Astrocyte (in vitro differentiated cells and primary cell): ENCODE measurements at places on chromosomes 12 and 14.
A peak's percentile ranks its signal among the peaks of the same experiment; 100 is the strongest.

DNA sequence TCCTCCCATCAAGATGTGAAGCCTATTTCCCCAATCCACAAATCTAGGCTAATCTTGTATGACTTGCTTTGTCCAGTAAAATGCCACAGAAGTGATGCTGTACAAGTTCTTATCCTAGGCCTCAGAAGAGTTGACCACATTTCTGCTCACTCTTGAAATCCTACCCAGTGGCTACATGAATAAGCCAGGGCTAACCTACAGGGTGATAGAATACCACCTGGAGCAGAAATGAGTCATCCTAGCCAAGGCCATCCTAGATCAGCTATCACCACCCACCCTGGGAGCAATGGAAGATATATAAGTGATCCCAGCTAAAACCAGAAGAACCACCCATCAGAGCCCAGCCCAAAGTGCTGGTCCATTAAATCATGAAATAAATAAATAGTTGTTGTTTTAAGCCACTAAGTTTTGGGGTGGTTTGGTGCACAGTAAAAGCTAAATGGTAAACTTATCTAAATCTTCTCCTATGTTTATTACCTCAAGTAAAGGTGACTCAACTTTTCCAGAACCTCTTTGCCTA, 105.1 kb downstream of the RPS29 start:
- no peak for DNase-seq

GRCh38 chr14:64550621-64551333, 1.0 kb downstream of the PPP1R36 start:
- DNase-seq, result no peak

DNA sequence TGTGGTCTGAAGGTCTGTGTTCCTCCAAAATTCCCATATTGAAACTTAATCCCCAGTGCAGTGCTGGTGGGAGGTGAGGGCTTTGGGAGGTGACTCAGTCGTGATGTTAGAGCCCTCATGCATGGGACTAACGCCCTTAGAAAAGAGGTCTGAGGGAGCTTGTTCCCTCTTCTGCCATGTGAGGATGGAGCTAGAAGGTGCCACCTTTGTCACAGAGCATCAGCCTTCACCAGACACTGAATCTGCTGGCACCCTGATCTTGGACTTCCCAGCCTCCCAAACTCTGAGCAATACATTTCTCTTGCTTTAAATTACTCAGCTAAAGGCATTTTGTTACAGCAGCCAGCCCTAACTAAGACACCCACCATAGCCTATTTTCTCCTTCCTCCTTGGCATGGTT, 13.9 kb downstream of the RAB15 start:
- DNase-seq, result no peak

DNA sequence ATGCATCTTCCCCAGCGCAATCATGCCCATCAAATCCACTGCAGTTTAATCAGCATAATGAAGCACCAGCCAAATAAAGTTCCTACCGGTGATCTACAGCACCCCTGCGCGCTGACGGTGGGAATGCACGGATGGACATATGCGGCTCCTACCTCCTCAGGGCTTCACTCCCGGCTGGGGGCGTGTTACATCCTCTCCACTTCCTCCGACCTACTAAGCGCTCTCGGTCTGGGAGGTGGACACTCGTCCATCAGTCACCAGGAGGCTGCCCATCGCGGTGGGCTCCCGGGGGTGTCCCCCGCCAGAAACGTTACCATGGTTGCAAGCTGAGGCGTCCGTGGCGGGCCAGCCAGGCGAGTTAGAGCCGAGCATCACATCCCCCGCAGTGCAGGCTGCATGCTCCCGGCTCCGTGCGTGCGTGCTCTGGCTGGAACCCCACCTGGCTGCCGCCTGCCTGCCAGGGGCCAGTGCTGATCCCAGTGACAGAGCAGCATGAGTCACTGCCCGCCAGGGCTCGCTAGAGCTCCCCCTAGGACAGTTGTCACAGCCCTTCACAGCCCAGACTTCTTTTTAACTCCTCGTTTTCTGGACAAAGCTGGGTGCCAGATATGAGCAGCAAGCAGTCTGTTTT, 73.0 kb downstream of the CIT start:
- DNase-seq, result peak; percentile 57

GRCh38 chr12:53995378-53996239, 4.4 kb upstream of the HOXC9 start:
- DNase-seq, result no peak

DNA sequence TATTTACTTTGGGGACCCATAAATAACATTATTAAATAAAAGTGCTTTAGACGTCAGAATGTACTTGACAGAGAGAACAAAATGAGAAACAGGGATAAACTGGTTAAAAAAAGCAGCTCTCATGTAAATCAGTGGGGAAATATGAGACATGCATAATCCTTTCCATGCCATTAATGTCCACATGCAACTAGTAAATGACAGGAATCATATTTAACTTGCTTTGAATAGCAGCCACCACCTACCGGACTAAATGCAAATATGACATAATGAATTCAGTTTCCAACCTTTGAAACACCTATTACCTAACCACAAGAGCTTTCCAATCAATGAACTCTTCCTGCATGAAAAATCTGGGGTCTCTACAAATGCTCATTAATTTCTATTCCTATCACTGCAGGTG, 19.6 kb downstream of the FGD6 start:
- DNase-seq, result no peak

DNA sequence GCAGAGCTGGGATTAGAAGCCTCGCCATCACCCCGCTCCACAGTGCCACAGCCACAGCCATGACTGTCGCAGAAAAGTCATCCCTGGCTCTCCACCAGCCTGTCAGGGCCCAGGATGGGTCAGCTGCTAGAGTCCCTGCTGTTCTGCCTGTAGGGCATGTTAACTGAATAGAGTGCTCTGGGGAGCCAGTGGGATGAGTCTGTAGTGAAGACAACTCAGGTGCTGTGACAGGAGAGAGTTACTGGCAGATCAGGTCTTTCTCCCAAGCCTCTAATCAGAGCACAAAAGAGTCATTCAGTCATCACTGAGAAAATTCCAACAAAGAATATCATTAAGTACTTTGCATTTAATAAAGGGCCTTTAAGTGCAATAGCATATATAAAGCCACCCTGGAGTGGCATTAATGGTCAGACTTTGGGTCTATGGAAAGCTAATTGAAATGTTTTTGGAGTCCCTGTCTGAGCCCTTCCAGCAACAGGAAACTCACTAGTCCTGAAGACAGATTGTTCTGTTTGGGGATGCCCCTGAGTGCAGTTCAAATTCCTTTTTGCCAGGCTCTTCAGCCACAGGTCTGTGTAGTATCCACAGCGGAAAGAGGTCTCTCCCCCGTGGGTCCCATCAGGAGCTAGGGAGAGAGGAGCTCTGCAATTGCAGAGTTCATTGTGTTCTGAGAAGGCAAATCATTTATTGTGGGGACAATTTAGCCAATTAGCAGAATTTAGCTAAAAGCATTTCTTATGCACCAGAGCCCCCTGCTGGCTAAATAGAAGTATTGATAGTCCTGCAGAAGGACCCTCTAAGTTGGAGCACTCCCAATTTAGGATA, 45.2 kb upstream of the C14orf132 start:
- peak; percentile 20 for DNase-seq

DNA sequence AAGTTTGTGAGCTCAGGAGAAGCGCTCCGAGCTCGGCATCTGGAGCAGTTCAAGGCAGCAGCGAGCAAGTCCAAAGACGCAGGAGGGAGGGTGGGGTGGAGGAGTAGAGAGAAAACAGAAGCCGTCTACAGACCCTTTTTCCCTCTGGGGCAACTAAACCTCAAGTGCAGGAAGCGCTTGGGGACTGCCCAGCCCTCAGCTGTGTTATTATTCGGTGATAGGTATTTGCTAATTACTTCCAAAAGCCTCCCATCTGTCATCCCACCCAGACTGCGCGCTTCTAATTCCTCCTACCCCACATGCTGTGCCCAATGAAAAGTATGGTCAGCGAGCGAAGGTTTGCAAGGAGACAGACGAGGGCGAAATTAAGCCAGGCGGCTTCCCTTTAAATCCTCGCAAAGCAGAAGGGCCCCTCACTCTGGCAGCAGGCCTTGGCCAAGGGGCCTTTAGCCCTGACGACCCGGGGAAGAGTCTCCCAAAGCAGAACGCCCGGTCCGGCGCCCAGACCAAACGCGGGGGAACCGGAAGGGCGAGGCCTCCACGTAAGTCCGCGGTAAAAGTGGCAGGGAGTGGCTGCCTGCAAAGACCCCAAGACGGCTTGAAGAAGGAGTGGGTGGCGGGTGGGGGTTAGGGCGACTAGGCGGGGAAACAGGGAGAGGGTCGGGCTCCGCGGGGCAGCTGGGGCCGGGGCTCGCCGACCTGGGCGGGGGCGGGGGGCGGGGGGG, 507 bp upstream of the CD9 start:
- DNase-seq, result no peak
